ENCODE measurements at places on chromosomes 2 and 18.
A peak's percentile ranks its signal among the peaks of the same experiment; 100 is the strongest.

DNA sequence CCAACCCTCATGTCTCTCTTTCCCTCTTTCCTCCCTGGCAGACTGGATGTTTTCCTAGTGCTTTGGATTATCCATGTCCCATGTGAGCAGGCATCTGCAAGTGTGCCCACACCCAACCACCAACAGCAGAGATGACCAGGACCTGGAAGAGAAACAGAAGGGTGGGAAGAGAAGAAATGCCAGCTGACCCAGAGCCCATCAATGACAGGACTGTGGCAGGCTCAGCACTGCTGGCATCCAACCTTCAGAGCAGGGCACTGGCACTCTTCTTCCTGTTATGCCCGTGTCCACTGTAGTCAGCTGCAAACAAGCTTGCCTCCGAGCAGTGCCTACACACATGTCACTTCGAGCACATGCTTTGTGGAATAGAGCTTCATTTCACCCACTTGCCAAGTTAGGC lies 121.1 kb downstream of the TANC1 start:
- no peak for DNase-seq

- DNase-seq: peak; percentile 56
These were observed 1.8 kb downstream of the ZCCHC2 start for GRCh38 chr18:62524440-62525200.

GRCh38 chr18:8177330-8178016 lies 431.8 kb upstream of the RAB12 start:
- no peak for DNase-seq

DNA sequence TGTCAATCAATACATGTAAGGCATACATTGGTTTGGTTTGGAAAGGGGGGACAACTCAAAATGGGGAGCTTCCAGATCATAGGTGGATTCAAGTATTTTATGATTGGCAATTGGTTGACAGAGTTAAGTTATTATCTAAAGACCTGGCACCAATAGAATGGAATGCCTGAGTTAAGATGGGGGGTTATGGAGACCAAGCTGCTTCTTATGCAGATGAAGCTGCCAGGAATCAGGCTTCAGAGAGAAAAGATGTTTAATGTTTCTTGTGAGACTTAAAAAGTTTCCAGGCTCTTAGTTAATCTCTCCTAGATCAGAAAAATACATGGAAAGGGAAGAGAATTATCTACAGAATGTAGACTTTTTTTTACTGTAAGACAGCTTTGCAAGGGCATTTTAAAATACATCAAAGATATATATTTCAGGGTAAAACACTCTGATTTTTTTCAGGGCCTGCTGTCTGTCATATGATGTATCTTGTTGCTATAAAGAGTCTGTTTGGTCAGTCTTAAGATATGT lies 1343.2 kb upstream of the LRRTM1 start:
- DNase-seq: no peak

- peak; percentile 15 for DNase-seq
These were observed 141.1 kb downstream of the HDAC4 start for GRCh38 chr2:239259603-239260298.

DNA sequence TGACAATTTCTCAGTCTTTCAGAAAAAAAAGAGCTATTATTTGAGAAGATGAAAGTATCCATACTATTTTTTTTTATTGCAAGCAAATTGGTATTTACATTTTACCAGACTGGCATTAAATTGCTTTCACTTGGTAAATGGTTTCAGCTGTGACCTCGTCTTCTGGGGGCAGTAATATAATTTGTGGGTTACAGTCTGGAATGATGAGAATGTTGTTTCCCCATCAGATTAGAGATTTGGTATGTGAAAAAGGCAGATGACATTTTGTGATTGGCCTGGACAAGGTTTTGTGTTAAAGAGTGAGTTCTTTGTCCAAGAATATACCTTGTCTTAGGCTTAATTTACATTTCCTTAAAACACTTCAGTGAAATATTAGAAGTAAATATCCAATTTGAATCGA lies 390.1 kb upstream of the ST6GAL2 start:
- no peak for DNase-seq

DNA sequence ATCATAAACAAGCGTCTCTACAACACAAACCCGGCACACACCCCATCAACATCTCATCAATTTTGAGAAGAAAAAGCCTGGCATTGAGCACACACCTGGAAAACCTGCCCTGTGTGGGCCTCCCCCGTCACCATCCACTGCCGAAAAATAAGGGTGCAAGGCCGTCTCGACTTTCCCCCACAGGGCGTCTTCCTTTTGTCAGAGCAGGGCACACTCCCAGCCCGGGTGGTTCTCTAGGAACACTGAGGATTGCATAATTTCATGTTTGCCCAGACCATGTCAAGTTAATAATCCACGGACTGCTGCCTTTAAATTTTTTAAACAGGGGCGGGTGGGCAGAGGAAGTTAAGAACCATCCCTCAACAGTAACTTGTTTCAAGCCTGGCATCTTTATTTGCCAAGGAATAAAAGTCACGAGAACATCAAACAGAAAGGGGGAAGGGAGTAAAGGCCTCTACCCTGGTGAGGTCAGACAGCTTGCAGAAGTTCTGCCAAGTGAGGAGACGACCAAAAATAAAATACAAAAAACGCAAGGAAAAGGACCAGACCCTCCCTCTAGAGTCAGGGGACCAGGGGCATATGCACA lies 2.1 kb downstream of the TFCP2L1 start:
- no peak for DNase-seq

DNA sequence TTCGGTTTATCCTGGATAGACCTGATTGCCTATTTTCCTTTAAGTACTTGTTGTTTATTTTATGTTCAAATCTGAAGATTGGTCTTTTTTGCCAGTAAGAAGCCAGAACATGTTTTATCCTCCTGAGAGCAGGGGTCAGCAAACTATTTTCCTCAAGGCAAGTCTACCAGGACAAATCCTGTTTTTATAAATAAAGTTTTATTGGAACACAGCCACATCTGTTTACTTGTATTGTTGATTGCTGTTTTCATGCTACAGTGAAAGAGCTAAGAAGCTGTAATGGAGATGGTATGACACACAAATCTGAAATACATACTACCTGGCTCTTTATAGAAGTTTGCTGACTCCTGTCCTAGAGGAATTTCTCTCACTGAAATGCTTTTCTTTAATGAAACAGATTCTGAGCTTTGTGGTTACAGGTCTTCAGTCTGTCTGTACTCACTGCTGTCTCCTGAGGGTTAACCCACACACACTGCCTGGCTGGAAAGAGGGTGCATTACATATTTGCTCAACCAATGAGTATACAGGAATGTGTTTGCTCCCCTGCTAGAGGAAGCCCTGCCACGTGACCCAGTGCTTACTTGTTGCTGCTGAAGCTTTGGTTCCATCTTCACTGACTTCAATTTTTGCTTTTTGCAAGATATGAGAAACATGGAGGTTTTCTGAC lies 22.6 kb downstream of the MRPL44 start:
- DNase-seq: no peak

GRCh38 chr18:47887227-47887626 lies 43.2 kb downstream of the SMAD2 start:
- no peak for DNase-seq

DNA sequence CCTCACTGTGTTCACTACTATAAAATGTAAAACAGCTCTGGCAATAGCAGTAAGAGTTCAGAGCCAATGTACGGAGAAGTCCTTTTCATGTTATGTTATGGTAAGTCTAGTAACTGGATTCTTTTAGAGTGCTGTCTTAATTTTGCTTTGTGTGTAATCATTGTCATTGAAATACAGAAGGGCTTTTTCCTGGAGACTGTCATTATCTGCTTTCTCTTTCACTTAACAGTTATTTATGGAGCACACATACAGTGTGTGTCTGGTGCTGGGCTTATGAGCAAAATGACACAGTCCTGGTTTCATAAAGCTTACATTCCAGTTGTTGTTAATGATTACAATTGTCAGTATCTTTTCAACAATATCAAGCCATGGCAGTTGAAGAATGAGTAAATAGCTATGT lies 95.5 kb downstream of the CCDC102B start:
- no peak for DNase-seq

- DNase-seq: peak; percentile 34
These were observed 34.2 kb upstream of the CAB39 start for GRCh38 chr2:230678451-230678850.

DNA sequence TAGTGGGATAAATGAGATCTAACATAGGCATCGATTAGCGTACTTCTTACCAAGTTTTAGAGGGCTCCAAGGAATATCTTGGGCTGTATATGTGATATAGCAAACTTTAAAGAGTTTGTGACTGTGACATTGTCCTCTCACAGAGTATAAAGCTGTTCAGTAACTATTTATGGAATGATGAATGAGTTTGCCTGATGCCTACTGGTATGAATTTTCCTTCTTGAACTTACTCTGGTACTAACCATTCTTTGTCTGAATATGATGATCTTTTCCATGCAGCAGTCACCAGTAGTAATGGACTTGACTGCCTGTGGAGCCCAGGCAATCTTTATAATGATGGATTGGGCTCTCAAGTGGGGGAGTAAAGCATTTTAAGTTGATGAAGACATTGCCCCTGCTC lies 120.5 kb downstream of the PARD3B start:
- DNase-seq: no peak

GRCh38 chr2:238287737-238288649 lies at the start of gene PER2:
TSS of gene PER2 (minus strand) at chr2:238288610. CDS start at chr2:238277936, 10,674 bp downstream.
- DNase-seq: peak; percentile 36

GRCh38 chr18:62196079-62196478 lies 9.0 kb downstream of the RELCH start:
- DNase-seq: no peak

- no peak for DNase-seq
These were observed 29.4 kb upstream of the RTTN start for GRCh38 chr18:70234667-70235459.

- DNase-seq: no peak
These were observed 131.0 kb downstream of the SNTG2 start for GRCh38 chr2:1081451-1082225.

- DNase-seq: no peak
These were observed 8.2 kb downstream of the STK36 start for GRCh38 chr2:218680061-218680460.

Measured in CD4-positive, alpha-beta T cell treated with Interleukin-15 for 4 hours (primary cell).